Colonic mucosa (tissue), 4 donors: ENCODE measurements at places on chromosomes 5 and 9. TPM values are rescaled to one million over a fixed set of nuclear protein-coding genes. Genes with fewer than 3 reads are reported as not detected.

Gene GLE1
- 30.7 TPM for total RNA-seq

Gene ARHGEF28
- total RNA-seq, result 7.6 TPM

Gene PPP1R26
- total RNA-seq, result 19.7 TPM

Gene LMBRD2
- total RNA-seq, result 17.5 TPM

Gene SAXO1
- not detected for total RNA-seq

- H3K27ac ChIP-seq, result no peak overlapping the region
- no peak for DNase-seq
- H3K4me3 ChIP-seq, result no peak overlapping the region
- no peaks in the 10 kb centered on the region for H3K4me1 ChIP-seq
- no peaks in the 10 kb centered on the region for H3K27me3 ChIP-seq
Measured at GRCh38 chr5:42268630-42269029, 154.6 kb upstream of the GHR start.

- H3K27me3 ChIP-seq, result no peaks in the 10 kb centered on the region
- H3K27ac ChIP-seq, result no peak overlapping the region
- H3K4me1 ChIP-seq, result no peaks in the 10 kb centered on the region
Measured at GRCh38 chr9:3337515-3338225, 188.1 kb downstream of the RFX3 start.

GRCh38 chr5:127441799-127442484, 75.5 kb upstream of the PRRC1 start:
- DNase-seq, result no peak
- H3K27ac ChIP-seq, result no peak overlapping the region
- no peak overlapping the region for H3K4me3 ChIP-seq
- H3K4me1 ChIP-seq, result no peaks in the 10 kb centered on the region

GRCh38 chr9:79572032-79572607, 355 bp downstream of the TLE4 start:
- peak overlapping the region; percentile 98 for H3K27ac ChIP-seq
- H3K36me3 ChIP-seq, result no peaks in the 10 kb centered on the region
- DNase-seq, result no peak
- H3K4me3 ChIP-seq, result peak overlapping the region; percentile 93
- peaks cover 9% of the 10 kb centered on the region for H3K27me3 ChIP-seq

- no peak overlapping the region for H3K4me3 ChIP-seq
- peak; percentile 6 for DNase-seq
- H3K4me1 ChIP-seq, result no peaks in the 10 kb centered on the region
- H3K27me3 ChIP-seq, result no peaks in the 10 kb centered on the region
- no peak overlapping the region for H3K27ac ChIP-seq
Measured at GRCh38 chr9:124190761-124191160, 67.0 kb upstream of the NEK6 start.

GRCh38 chr5:127997201-127997704, 86.3 kb upstream of the SLC12A2 start:
- no peak for DNase-seq
- H3K4me3 ChIP-seq, result no peak overlapping the region
- no peak overlapping the region for H3K27ac ChIP-seq
- no peaks in the 10 kb centered on the region for H3K27me3 ChIP-seq
- no peaks in the 10 kb centered on the region for H3K4me1 ChIP-seq
- H3K36me3 ChIP-seq, result no peaks in the 10 kb centered on the region

GRCh38 chr5:69416180-69416579, 1.3 kb downstream of the MARVELD2 start:
- DNase-seq, result no peak
- H3K4me1 ChIP-seq, result no peaks in the 10 kb centered on the region
- H3K27ac ChIP-seq, result no peak overlapping the region

DNA sequence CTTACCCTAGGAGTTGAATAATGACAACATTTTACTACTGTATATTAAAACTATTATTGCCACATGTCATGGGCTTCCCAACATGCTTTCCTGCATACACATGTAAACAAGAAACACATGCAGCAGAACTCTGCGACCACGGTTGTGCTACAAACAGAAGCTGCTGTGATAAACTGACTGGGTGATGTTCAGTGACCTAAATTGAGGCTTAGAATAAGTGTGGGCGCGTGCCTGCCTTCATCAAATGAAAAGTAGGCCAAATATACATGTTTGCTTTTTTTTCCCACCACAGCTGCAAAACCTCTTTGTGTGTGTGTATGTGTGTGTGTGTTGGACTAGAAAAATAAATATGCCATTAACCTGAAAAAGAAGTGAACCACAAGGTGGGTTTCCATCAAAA, 1202.1 kb downstream of the PTPRD start:
- H3K4me1 ChIP-seq, result no peaks in the 10 kb centered on the region
- no peaks in the 10 kb centered on the region for H3K27me3 ChIP-seq
- no peak overlapping the region for H3K4me3 ChIP-seq

DNA sequence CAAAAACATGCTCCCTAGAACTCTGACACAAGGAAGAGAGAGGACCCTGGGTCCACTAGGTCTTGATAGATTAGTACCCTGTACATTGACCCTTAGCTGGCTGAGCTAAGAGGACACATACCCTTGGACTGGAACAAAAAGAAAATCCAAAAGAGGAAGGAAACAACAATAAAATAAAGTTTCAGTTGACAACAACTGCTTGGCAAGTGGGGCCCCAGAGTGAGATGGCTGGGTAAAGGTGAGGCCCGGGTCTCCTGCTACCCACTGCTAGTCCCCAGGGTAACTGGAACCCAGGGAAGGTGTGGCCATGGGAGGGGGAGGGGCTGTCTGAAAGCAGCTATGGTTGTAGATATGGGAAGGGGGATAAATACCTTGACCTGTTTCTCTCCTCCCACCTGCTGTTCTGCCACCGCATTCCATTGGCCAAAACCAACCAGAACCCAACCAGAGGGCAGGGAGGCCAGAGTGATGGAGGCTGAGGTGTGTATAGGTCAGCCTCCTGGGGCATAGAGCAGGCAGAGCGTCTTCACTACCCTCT, 11.7 kb downstream of the TAL2 start:
- no peaks in the 10 kb centered on the region for H3K27me3 ChIP-seq
- no peak overlapping the region for H3K4me3 ChIP-seq
- H3K36me3 ChIP-seq, result no peaks in the 10 kb centered on the region

DNA sequence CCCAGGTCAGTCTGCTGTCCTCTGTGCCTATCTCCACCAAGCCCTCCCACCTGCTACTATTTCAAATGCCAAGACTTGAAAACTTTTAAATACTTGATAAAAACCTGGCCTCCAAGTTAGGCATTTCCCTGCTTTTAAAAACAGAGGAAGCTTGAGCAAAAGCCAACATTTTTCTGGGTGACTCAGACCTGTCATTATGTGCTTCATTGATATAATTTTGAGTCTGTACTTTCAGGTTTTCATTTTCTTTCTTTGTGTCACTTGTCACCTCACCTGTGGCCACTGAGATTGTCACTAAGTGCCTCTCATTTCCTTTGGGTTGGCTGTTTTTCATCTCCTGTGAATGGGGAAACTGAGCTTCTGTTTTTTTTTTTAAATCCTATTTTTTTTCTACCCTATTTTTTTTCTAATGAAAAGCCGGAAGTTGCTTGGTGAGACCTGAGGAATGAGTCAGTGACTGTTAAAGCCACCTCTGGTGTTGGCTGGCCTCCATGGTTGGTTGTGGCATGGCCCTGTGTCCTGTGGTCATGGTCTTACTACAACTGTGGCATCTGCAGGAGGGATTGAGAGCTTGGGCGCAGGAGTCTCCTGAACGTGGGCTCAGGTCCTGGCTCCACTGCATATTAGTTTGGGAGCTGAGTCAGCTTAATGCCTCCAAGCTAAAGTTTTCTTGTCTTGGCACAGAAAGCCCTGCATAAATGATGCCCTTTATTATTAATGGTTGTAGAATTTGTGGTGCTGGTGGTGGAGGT, 56.7 kb downstream of the ARHGAP26 start:
- no peaks in the 10 kb centered on the region for H3K36me3 ChIP-seq
- no peak overlapping the region for H3K4me3 ChIP-seq
- H3K4me1 ChIP-seq, result peaks cover 16% of the 10 kb centered on the region
- H3K27me3 ChIP-seq, result no peaks in the 10 kb centered on the region

- H3K27ac ChIP-seq, result peak overlapping the region; percentile 62
- H3K4me3 ChIP-seq, result peak overlapping the region; percentile 50
- peaks cover 29% of the 10 kb centered on the region for H3K4me1 ChIP-seq
- no peak for DNase-seq
- H3K27me3 ChIP-seq, result no peaks in the 10 kb centered on the region
- H3K36me3 ChIP-seq, result no peaks in the 10 kb centered on the region
Measured at GRCh38 chr9:137201205-137201868, 796 bp upstream of the TPRN start.

GRCh38 chr9:73753171-73753570, 601.5 kb downstream of the ANXA1 start:
- H3K4me1 ChIP-seq, result no peaks in the 10 kb centered on the region
- H3K36me3 ChIP-seq, result no peaks in the 10 kb centered on the region
- no peak overlapping the region for H3K4me3 ChIP-seq
- H3K27me3 ChIP-seq, result no peaks in the 10 kb centered on the region
- no peak overlapping the region for H3K27ac ChIP-seq

DNA sequence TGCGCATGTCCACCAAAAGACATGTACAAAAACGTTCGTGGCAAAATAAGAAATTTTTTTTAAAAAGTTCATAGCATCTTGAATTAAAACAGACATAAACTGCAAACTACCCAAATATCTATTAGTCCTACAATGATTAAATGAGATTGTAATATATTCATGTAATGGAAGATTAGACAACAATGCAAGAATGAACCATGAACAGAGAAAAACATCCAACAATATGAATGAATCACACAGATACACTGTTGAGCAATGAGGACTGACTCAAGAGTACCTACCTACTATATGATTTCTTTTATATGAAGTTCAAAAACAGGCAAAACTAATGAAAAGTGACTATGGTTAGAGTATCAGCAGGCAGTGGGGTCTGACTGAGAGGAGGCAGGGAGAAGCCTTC, 17.9 kb upstream of the CTNNAL1 start:
- no peaks in the 10 kb centered on the region for H3K4me1 ChIP-seq
- no peak for DNase-seq
- no peak overlapping the region for H3K27ac ChIP-seq
- H3K27me3 ChIP-seq, result no peaks in the 10 kb centered on the region

- no peaks in the 10 kb centered on the region for H3K4me1 ChIP-seq
- no peaks in the 10 kb centered on the region for H3K36me3 ChIP-seq
- H3K27me3 ChIP-seq, result no peaks in the 10 kb centered on the region
- no peak overlapping the region for H3K4me3 ChIP-seq
Measured at GRCh38 chr5:8730194-8730593, 815.7 kb downstream of the SEMA5A start.

DNA sequence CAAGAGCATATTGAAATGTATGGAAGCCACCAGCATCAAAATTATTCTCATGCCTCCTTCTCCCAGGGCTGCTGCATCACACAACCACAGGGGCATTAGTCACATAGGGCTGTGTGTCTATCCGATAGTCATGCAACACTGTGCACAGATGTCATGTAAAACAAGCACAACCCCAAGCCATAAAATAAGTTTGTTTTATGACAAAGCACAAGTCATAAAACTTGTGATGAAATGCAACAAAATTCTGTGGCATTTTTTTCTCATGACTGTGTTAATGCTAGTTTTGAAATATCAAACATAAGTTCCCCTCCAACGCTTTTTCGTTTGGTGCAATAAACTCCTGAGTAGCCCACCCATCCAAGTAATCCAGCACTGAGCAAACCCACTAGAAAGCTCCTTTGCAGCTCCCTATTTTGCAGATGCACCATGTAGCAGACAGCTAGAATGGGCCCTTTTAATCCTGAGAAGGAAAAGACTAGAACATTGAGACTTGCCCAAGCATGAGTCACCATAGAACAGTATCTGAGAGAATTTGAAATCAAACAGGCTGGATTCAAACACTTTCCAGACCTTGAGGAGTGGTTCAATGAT, 93.3 kb upstream of the ZNF366 start:
- peaks cover 27% of the 10 kb centered on the region for H3K4me1 ChIP-seq
- peak; percentile 51 for DNase-seq
- H3K27ac ChIP-seq, result peak overlapping the region; percentile 67
- no peaks in the 10 kb centered on the region for H3K27me3 ChIP-seq
- H3K4me3 ChIP-seq, result no peak overlapping the region

GRCh38 chr9:72509635-72510034, 11.8 kb upstream of the TMC1 start:
- H3K4me3 ChIP-seq, result no peak overlapping the region
- no peaks in the 10 kb centered on the region for H3K4me1 ChIP-seq
- no peak for DNase-seq

DNA sequence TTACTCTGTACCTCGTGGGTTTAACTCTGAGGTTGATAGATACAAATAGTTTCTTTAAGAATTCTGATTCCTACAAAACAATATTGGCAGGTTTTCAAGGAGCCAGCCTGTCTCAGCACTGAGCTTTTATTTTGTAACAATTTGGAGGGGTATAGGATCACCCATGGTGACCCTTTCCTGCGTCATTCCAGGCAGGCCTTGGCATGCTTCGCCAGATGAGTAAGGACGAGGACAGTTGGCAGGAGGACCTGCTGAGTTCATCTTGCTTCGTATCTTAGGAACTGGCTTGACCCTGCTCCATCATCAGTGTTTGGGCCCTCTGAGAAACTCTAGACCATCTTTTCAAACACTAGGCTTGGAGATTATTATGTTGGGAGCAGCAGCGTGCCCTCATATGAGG, 17.9 kb downstream of the ZNF462 start:
- H3K27ac ChIP-seq, result no peak overlapping the region
- H3K4me3 ChIP-seq, result no peak overlapping the region
- no peaks in the 10 kb centered on the region for H3K4me1 ChIP-seq

DNA sequence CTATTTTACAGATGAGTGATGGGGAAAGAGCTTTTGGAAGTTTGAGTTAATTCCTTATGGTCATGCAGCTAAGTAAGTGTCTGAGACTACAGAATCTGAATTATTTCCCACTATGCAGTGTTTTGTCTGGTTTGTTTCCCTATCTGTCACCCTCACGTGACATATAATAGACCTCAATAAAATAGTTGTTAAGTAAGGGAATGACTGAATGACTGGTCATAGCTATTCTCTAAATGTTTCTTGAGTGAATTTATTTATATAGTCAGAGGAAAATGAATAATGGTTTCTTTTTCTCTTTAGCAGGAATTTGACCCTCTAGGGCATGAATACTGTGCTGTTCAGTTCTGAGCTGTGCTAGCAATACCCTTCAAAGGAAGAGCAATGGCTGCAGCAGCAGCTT, 10.3 kb downstream of the TRIM32 start:
- H3K27ac ChIP-seq, result no peak overlapping the region
- no peaks in the 10 kb centered on the region for H3K4me1 ChIP-seq
- peaks cover 16% of the 10 kb centered on the region for H3K36me3 ChIP-seq
- no peak for DNase-seq

DNA sequence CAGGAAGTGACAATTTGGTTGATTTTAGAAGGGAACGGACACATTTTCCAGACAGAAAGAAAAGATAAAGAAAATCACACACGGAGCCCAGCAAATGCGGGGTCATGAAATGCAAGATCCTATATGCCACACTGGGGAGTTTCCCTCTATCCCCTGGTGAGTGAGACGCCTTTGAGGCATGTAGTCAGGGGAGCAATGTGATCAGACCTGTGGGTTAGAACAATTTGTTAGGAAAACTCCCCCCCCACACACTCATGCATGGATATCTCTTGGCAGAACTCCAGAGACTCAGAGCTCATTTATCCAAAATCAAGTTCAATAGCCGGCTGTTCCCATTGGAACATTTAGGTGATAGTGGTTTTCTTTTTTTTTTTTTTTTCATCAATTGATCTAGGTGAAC, 71.7 kb upstream of the TRIO start:
- H3K27ac ChIP-seq, result no peak overlapping the region
- H3K27me3 ChIP-seq, result no peaks in the 10 kb centered on the region
- no peaks in the 10 kb centered on the region for H3K4me1 ChIP-seq
- no peak for DNase-seq
